HAP-1 (cell line): ENCODE measurements at places on chromosomes 13 and 19.

GRCh38 chr19:41223431-41224234 is 4.6 kb downstream of the AXL start:
- no peak for DNase-seq

GRCh38 chr13:101146101-101146898 is 270.0 kb downstream of the NALCN start:
- no peak for DNase-seq

DNA sequence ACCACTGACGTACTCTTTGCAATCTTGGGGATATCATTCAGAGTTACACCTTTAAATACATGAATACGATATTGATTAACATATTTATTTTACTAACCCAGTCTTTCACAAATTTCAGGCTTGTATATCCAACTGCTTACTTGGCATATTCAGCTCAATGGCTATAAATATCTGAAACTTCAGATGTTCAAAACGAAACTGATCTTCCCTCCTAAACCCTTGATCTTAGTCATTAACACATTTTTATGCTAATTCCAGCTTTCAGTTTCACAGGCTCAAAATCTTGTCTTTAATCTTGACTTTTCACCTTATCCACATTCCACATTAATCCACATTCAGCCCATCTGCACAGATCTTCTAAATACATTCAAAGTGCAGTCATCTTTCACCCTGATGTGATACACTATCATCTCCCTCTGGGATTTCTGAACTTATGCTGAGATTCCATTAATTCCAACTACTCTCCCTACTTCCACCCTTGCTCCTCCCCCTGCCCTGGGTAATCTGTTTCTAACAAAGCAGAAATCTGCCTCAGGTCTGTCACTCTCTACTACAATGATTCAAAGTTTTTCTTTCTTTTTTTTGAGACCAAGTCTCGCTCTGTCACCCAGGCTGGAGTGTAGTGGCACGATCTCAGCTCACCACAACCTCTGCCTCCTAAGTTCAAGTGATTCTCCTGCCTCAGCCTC is 387.2 kb downstream of the GPC5 start:
- DNase-seq = peak; percentile 43

- no peak for DNase-seq
Observed at GRCh38 chr19:2047449-2048103, 3.5 kb downstream of the MKNK2 start.

GRCh38 chr19:18993115-18993514 is 40.2 kb downstream of the SUGP2 start:
- no peak for DNase-seq

DNA sequence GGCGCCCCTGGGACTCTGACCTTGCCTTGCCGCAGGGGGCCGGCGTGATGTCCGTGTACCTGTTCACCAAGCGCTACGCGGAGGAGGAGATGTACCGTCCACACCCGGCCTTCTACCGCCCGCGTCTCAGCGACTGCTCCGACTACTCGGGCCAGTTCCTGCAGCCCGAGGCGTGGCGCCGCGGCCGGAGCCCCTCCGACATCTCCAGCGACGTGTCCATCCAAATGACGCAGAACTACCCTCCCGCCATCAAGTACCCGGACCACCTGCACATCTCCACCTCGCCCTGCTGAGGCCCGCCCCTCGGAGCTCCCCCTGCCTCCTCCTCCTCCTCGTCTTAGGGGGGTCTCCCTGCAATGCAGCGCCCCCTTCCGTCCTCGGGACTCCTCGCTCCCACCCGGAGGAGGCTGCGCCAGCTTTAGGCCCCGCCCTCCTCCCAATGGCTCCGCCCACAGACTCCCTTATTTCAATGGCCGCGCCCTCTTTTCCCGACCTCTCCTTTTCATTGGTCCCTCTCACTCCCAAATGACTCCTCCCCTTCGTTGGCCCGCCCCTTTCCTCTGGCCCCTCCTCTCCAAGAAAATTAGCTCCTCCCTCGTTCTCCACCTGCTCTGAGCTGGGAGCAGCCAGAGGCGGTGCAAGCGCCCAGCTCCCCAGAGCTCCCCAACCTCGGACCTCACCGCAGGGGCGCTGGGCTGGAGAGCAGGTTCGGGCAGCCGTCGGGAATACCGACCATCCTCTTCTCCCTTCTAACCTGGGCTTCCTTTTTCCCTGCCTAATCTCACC is 20.5 kb upstream of the CACNG8 start:
- peak; percentile 74 for DNase-seq

- DNase-seq = peak; percentile 29
Observed at GRCh38 chr19:7550987-7551761, 15.7 kb downstream of the PNPLA6 start.

DNA sequence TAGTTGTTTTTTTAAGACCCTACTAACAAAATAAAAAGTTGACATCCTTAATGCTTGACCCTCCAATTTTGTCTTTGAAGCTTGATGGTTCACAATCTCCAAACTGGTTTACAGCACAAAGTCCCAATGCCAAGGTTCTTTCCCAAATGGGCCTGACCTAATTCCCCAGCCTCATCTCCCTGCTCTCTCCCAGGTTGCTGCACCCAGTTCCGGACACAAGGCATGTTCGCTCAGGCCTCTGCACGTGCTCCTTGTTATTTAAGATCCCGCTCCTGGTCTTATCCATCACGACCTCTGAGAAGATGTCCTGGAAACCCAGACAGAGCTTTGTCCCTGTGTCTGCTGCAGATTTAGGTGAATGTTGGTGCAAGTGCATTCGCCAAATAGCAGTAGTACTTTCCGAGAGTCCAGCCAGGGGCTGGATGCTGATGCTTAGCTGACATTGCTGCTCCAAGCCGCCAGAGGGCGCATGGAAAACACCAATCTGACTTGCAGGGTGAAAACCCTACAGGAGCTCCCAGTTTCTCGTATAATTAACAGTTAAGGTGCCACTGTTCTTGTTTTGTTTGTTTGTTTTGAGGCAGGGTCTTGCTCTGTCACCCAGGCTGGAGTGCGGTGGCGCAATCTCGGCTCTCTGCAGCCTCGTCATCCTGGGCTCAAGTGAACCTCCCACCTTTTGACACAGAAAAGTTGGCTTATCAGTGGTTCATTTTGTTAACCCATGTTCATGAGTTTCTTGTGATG is 18.5 kb downstream of the LYPD3 start:
- peak; percentile 78 for DNase-seq

DNA sequence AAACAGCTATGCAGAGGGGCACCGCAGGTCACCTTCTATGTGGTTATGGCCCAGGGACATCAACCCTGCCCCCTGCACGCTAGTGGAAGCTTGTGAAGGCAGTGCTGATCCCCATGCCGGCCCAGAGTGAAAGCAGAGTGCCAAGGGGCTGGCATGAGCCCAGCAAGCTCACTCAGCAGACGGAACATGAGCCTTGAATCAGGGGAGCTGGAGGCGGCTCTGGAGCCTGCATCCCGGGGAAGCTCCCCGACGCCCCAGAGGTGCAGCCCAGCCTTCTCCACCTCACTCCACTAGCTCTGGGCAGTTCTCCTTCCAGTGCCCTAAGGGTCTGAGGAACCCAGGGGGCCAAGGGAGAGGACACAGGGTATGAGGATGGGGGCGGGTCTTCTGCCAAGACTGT is 19.0 kb upstream of the ISYNA1 start:
- no peak for DNase-seq

- no peak for DNase-seq
Observed at GRCh38 chr19:55494172-55494761, 6.0 kb downstream of the SSC5D start.

DNA sequence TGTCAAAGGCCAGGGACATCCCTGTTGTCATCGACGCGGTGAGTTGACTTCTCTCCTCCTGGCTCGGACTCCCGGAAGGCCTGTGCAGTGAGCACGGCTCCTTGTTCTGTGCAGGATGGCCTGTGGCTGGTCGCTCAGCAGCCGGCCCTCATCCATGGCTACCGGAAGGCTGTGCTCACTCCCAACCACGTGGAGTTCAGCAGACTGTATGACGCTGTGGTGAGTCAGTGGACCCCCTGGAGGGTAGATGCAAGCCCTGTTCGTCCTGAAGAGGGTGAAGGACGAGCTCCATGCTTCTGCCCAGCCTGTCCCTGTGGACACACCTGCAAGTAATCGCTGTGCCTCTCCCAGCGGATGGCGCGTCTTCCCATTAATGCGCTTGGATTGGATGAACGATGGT is 19.2 kb downstream of the NAXD start:
- DNase-seq = no peak

DNA sequence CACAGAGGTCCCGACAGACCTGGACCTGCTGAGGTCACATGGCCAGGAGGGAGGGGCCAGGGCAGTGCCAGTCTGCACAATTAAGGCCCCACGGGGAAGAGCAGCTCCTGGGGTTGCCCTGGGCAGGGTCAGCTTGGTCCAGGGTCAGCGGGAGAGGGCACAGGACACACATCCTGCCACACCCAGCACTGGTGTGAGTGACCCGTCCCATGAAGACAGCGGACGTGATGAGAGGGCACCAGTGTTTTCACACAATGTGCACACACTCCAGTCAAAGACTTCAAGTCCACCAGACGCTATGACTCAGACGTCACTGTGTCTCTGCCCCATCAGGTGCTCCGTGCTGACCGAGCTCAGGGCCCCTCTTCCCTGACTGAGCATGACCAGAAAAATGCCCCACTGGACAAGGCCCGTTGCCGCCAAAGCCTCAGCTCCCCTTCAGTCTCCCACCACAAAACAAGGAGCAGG is 4.2 kb downstream of the TMEM259 start:
- DNase-seq = no peak

- DNase-seq = no peak
Observed at GRCh38 chr13:69553976-69554375, 553.6 kb upstream of the ATXN8OS start.

DNA sequence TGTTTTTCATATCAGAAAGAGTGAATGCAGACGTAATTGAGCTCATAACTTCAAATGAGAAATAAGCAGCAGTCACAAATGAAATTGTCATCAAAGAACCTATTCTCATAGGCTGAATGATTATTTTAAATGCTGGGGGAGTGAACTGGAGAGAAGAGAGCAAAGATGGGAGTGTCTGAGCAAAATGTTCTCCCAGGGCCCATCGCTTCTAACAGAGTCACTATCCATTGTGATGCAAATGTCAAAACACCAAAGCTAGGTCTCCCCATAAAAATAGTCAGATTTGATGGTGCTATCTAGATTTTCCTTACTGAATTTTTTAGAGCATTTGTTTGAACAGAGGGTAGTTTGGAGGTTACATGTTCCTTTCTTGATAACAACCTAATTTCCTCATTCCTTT is 278.7 kb downstream of the PCDH9 start:
- DNase-seq = peak; percentile 90

GRCh38 chr19:53865523-53865917 is 2.2 kb upstream of the MYADM start:
- DNase-seq = no peak

- no peak for DNase-seq
Observed at GRCh38 chr13:63307228-63307627, 1891.6 kb upstream of the PCDH20 start.

GRCh38 chr19:16516923-16517610 is 20.9 kb downstream of the C19orf44 start:
- DNase-seq = no peak

DNA sequence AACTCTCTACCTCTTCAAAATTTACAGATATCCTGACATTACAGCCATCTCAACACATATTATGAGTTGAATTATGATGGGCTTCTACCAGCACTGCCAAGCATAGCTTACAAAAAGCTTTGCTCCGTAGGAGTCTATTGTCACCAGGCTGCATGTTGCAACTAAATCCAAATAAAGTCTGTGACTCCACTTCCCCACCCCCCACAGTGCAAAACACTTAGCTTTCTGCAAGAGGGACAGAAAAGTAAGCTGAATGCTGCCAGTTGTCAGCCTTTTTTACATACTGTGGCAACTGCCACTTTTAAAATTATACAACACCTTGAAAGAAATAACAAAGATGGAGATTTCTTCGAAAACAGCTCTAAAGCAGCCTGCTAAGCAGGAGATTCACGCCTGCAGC is 189.1 kb downstream of the FGF14 start:
- no peak for DNase-seq
